ENCODE measurements at places on chromosomes 16 and 17.

DNA sequence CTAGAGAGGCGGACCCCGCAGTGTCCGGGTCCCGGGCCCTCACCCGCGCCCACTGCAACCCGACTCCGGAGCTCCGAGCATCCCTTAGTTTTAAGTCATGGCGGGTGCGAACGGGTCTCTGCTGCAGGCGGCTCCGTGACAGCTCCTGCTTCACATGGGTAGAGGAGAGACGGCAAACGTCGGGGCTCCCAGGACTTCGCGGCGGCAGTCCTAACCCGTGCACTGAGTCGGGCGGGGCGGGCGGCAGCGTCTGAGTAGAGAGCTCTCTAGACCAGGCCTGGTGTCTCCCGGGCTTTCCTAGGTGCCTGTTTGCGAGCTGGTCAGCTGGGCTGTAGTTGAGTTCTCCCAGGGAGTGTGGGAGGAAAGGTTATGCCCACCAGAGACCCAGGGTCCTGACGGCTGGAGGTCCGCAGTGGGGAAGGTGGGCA, 345 bp downstream of the TSC2 start:
- no peak for DNase-seq

DNA sequence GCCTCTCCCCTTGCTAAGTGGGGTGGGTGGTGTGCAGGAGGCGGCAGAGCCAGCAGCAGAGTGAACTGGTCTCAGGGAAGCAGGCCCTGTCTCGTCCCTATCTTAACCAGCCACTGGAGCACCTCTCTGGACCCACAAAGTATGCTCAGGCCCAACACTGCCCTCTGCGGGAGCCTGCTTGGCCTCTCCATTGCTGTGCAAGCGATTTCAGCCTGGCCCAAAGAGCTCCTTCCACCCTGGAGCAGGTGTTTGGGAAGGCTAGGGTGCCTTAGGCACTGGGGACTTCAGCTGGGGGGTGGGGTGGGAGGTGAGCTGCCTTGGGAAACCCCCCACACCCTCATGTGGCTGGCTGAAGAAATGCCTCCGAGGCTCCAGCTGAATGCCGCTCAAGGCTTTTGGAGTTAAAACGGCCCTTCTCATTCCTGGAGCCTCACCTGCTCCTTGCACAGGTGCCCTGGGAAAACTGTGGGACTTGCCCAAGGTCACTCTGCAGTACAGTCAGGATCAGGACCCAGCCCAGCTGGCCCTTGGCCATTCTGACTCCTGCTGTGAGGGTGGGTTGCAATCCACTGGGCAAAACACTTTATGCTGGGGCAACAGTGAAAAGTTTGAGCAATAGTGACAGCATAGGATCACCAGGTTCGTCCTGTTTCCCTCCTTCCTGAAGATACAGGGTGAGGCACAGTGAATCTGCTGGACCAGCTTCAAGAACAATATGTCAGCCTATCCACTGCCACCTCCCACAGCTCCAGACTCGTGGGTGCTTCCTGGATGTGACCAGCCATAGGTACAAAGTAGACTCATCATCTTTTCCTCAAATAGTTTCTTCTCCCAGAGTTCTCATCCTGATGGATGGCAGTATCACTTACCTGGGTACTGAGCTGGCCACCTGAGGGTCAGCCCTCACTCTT, 5.9 kb upstream of the UBE2O start:
- peak; percentile 73 for DNase-seq

- no peak for DNase-seq
Observed at GRCh38 chr16:70476272-70477020, 22.1 kb downstream of the FCSK start.

DNA sequence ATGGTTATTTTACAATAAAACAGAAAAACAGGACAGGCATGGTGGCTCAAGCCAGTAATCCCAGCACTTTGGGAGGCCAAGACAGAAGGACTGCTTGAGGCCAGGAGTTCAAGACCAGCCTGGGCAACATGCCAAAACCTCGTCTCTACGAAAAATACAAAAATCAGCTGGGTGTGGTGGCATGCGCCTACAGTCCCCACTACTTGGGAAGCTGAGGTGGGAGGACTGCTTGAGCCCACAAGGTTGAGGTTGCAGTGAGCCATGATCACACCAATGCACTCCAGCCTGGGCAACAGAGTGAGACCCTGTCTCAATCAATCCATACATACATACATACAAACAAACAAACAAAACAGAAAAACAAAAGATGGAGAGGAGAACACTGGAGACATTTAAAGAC, 45.6 kb downstream of the USP31 start:
- no peak for DNase-seq

- peak; percentile 2 for DNase-seq
Observed at GRCh38 chr17:30831257-30831656, 509 bp upstream of the ATAD5 start.

- no peak for DNase-seq
Observed at GRCh38 chr17:29740017-29740416, 117.3 kb upstream of the CORO6 start.

DNA sequence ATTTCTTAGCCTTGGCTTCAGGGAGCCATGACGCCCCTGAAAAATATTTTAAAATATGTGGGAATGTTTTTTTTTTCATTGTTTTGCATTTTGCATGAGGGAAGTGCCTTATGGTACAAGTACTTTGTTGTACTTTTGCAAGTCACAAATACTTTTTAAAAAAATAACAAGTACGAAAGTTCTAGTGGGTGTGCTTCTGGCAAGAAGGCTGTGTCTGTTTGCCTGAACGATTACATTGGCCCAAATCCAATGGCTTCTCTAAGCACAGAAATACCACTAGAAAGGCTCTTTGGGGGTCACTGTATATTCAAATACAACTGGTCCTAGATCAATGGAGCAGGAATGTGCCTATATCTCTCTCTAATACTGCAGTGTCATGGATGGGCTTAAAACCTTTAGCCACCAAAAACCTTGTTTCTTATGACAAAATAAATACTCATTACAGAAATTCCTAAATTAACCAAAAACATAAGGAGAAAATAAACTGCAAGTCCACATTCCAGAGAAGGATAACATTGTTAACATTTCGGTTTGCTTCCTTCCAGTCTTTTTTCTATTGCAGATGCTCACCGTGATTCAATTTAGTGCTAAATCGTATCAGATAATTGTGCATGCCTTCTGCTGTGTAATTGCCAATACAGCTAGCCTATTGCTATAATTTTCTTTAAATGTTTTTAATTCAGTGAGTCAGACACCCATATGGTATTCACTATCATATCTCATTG, 97.4 kb downstream of the VAT1L start:
- DNase-seq: no peak

DNA sequence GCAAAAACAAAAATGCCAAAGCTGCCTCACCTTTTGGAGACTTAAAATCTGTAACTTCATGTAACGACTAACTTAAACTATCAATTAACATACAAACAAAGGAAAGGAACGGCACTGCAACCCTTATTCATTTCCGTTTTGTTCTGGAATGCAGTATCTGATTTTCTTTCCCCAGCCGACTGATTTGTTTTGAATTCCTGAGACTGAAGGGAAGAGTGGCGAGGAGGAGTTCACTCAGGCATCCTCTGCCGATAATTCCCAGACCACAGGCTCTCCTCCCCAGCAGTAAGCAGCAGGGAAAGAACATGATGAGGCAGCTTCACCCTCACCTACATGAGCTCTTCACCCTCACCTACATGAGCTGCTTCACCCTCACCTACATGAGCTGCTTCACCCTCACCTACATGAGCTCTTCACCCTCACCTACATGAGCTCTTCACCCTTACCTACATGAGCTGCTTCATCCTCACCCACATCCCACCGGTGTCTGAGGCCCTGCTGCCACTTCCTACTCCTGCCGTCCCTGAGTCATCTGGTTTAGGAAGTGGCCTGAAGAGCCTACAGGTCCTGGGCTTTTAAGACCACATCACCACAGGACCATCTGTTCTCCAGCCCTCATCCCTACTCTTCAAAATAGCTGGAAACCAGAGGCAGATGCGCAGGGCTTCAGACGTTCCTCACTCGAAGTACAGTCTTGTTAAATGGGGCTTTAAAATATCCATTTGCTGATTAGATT, 168.0 kb upstream of the RPH3AL start:
- DNase-seq: no peak

- DNase-seq: no peak
Observed at GRCh38 chr17:46925185-46925868, 2.4 kb downstream of the GOSR2 start.

DNA sequence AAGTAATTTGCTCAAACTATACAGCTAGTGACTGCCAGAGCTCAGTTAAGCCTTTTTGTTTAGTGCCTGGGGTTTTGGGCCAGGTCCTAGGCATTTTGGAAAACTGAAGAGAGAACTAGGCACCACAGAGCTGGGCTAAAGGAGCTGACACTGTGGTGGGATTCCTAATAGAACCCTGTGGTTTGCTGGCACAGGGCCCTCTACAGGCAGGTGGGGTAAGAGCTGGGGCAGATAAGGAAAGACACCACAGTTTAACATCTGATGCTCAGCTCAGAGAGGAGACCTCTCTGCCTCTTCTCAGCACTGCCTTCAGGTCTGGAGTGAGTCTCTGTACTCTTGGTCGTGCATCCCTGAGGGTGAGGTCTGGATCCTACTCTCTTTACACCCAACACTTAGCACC, 121.2 kb downstream of the SNX11 start:
- DNase-seq: peak; percentile 40

GRCh38 chr17:18027280-18027679, 11.7 kb downstream of the ATPAF2 start:
- peak; percentile 75 for DNase-seq

DNA sequence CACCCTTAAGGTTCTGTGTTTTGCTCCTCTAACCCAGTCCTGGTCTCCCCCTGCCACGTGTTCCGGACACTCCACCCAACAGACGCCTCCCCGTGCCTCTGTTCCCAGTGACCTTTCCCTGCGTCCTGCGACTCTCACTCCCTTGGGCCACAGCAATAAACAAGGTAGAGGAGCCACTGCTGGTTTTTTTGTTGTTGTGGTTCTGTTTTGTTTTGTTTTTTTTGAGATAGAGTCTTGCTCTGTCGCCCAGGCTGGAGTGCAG, 3.7 kb upstream of the NPW start:
- no peak for DNase-seq

DNA sequence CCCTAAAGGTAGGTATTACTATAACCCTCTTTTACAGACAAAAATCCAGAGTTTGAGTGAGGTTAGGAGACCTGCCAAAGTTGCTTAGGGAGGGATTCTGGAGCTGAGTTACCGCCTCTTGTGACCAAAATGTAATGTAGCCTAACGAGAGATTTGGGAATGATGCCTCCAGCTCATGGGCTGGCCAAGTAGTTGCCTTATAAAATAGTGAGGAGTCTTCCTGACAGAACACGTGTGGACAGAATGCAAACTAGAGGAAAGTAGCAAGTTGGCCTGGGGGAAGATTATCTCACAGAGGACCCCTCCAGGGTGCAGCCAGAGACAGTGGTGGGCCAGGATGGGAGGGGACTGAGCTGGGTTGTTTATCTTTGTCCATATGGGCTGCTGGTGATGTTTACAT, 543.7 kb upstream of the CDH11 start:
- DNase-seq: no peak

GRCh38 chr17:4427505-4427904, 6.2 kb upstream of the SPNS3 start:
- no peak for DNase-seq

DNA sequence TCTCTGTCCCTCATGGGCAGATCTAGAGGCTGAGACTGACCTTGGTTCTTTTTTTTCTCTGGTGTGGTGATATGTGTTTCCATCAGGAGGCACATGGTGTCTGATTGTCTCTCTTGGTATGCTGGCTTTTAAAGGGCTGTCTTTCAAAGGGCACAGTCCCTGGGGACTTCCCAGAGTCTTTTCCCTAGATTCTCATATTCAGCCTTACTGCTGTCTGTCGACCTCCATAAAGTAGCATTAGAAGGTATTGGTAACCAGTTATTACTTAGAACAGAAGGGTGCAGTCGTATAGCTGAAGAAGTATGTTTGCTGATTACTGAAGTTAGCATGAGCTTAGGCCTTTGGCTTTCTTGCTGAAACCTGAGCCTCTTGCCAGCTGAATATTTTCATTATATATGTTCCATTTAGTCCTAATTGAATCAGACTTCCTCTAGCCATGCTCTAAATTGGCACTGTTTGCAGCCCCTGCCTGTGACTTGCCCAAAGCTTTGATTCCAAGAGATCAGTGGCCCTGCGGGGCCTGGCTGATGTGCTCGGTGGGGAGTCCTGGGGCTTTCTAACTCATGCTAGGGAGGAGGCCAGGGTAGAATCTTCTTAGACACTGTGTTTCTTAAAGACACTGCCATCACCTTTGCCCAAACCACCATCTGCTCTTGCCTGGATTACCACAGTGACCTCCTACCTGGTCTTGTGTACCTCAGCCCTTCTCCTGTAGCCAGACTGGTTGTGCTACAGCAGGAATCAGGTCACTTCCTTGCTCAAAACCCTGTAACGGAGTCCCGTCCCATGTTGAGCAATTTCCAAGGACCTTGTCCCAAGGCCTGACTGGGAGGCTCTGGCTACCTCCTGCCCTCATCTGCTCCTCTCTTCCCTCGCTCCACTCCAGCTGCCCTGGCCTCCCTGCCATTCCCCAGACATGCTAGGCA, 71.5 kb downstream of the WWP2 start:
- DNase-seq: no peak

DNA sequence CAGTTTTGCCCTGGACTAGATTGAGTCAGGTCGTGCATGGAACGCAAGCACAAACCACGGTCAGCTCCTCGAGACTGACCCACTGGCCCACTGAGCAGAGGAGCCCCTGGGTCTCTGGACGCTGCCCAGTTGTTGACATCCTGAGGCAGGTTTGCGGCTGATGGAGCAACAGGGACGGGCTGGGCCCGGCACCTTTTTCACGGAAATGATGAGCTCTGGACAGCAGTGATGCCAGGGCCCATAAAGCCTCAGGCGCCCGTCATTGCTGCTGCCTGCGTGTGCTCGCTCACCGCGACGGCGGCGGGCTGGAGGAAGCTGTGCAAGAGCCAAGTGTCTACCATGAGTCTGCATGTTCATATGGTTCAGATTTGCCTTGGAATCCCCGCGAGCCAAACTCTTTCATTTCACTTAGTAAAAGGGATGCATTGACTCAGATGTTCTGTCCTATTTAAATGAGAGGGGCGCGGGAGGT, 30.8 kb upstream of the CRISPLD2 start:
- DNase-seq: no peak

- no peak for DNase-seq
Observed at GRCh38 chr17:55237268-55237667, 27.5 kb upstream of the HLF start.

DNA sequence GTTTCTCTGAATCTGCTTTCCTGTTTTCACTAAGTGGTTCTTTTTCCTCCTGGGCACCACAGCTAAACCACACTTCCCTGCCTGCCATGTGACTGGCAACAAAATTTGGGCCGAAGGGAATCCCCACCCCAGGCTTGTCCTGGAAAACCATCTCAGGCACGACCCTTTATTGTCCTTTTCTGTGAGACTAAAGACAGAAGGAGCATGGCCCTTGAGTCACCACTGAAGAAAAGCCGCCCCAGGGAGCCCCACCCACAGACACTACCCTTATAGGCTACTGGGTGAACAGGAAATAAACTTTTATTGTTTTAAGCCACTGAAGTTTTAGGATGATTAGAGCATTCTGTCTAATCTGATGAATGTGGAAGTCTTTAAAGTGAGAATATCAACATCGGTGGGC, 88.6 kb upstream of the BRD7 start:
- no peak for DNase-seq
